ENCODE measurements at places on chromosomes 1 and 21.

DNA sequence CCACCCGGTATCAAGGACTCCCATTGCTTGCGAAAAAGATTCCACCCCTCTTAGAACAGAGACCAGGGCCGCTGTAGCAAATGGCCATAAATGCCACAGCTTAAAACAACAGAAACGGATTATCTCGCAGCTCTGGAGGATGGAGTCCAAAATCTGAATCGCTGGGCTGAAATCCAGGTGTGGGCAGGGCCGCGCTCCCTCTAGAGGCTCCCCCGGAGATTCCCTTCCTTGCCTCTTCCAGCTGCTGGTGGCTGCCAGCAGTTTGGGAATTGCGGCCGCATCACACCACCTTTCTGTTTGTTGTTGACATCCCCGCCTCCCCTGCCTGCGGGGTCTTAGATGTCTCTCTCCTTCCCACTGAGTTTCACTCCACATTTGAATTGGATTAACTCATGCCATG, 15.6 kb downstream of the PDE9A start:
- DNase-seq: no peak

- no peak for DNase-seq
Measured at GRCh38 chr1:89198081-89198480, 661 bp downstream of the GBP4 start.

GRCh38 chr1:27161594-27161993, 6.7 kb upstream of the SLC9A1 start:
- DNase-seq: peak; percentile 25

DNA sequence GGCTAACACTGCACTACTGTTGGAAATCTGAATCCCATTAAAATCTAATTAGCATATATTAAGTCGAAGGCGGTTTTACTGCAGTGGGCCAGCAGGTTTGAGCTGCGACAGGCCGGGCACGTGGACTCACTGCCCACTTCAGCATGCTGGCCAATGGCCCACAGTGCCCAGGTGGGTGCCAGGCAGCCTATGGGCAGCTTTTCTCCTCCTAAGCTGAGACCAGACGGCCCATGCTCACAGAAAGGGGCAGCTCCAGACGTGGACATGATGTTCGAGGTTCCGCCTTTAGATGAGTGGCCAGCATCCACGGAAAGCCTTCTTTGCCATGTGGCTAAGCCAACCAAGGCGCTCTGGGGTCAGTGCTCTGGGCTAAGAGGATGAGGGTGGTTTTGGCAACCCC, 89.8 kb upstream of the KLHDC7A start:
- no peak for DNase-seq

DNA sequence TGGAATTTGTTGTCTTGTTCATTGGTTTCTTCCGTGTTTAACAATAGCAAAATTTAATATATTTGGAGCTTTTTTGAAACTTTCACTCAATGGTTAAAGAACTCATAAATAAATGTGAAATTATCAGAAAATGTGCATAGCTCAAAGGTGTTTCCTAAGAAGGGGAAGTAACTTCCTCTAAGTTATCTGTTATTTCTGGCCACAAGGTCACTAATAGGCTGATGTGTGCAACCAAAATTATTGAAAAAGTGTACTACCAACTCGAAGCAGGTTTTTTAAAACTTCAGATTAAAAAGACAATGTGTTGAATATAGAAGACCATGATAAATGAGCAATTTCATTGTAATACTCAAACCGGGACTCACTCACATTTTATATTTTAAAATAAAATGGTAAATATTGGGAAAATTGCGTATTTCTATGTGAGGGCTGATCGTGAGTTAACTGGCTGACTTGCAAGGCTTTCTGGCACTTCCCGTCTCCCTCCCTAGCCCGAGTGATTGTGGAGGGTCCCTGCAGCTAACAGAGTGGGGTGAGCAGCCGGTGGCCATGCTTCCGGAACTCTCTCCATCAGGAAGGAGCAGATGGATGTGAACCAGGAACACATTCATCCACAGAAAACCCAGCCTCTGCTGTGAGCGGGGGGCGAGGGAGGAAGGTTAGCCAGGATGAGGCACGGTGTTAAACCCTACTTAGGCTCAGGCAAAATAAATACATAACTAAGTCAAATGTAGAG, 96.9 kb downstream of the ERG start:
- no peak for DNase-seq

DNA sequence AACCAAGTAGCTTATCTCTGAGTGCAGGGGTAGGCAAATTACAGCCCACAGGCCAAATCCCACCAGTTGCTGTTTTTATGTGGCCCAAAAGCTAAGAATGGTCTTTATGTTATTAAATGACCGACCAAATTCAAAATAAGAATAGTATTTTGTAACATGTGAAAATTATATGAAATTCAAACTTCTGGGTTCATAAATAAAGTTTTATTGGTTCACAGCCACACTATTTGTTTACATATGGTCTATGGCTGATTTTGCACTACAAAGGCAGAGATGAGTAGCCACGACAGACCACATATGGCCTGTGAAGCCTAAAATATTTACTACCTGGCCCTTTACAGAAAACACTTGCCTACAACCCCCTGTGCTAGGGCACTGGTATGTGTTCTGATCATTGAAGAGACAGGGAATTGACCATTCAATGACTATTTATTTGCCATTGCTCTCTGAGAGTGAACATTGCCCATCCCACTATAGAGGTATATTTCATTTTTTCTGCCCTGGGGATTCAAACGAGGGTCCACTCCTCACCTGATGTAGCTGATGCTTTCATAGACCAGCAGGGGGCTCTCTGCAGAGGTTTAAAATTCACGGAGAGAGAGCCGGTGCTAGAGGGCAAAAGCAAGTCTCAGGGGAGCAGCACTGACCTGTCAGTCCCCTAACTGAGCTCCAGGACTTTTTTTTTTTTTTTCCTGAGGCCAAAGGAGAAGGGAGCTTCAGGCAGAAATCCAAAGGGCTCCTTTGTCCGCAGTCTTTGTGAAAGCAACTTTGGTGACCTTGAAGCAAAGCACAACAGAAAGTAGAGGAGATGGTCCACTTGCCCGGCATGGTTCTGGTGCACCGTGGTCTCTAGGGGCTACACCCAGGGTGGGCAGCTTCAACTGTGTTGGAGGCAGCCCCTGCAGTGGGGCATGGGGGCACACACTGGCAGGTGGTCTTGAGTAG, 7.3 kb upstream of the GNL2 start:
- peak; percentile 49 for DNase-seq

GRCh38 chr1:153293851-153294250, 18.9 kb downstream of the PGLYRP3 start:
- peak; percentile 15 for DNase-seq

- no peak for DNase-seq
Measured at GRCh38 chr1:231242516-231243198, 1.6 kb downstream of the GNPAT start.

DNA sequence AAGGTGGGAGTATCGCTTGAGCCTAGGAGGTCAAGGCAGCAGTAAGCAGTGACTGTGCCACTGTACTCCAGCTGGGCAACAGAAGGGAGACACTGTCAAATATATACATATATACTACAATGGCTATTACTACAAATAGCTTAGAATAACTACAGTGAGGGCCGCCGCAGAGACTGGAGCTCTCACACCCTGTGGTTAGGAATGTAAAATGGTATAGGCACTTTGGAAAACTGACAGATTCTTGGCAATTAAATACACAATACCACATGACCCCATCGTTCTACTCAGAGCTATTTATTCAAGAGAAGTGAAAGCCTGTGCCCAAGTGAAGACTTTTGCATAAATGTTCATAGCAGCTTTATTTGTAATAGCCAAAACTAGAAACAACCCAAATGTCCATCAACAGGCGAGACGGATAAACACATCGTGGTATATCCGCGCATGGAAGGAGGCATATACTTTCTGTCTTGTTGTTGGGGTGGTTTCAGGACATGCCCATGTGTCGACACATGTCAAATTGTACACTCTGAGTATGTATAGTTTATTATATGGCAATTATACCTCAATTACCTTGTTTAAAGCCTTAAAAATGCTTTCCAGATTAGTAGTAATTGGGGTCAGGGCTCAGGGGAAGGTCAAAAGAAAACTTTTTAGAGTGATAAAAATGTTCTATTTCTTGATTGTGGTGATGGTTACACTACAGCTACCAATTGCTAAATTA, 123.4 kb downstream of the RIPK4 start:
- no peak for DNase-seq

DNA sequence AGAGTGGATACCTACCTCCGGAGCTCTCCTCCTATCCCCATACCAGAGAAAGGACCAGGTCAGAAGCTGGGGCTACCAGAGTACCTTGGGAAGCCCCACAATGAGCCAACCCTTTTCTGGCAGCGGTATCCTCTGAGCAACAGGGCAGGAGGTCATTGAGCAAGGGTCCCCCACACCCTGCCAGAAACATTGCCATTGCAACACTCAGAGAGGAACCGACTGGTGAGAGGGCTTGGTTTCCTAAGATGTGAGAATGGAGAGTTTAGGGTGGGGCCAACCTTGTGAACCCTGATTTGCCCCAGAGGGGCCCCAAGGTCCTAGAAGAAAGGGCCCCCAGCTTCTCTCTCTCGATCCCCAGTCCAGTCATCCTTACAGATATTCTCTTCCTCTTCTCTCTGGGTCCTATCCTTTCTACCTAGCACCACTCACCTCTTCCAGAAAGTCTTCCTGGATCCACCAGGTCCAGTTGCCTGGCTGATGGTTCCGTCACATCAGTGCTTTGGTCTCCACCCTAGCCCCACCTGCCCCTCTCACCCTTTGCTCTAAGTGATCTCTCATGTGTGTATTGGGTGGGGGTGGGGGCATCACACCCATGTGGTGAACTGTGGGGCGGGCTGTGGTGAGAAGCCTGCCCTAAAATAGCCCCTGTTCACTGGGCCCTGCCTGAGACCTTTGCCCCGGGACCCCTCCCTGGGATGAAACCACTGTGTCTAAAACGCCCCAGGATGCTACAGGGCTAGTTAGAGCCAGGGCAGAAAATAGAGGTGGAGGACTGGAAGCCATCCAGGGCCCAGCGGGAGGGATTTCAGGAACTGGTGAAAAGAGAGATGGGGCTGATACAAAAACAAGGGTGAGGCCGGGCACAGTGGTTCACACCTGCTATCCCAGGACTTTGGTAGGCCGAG, 8.7 kb downstream of the FGR start:
- DNase-seq: no peak

GRCh38 chr1:233673261-233673946, 59.5 kb downstream of the KCNK1 start:
- no peak for DNase-seq

GRCh38 chr1:239426821-239427475, 40.6 kb downstream of the CHRM3 start:
- DNase-seq: no peak

- no peak for DNase-seq
Measured at GRCh38 chr1:192186197-192186596, 27.9 kb downstream of the RGS18 start.

- DNase-seq: no peak
Measured at GRCh38 chr1:20699558-20699957, 18.2 kb downstream of the KIF17 start.

DNA sequence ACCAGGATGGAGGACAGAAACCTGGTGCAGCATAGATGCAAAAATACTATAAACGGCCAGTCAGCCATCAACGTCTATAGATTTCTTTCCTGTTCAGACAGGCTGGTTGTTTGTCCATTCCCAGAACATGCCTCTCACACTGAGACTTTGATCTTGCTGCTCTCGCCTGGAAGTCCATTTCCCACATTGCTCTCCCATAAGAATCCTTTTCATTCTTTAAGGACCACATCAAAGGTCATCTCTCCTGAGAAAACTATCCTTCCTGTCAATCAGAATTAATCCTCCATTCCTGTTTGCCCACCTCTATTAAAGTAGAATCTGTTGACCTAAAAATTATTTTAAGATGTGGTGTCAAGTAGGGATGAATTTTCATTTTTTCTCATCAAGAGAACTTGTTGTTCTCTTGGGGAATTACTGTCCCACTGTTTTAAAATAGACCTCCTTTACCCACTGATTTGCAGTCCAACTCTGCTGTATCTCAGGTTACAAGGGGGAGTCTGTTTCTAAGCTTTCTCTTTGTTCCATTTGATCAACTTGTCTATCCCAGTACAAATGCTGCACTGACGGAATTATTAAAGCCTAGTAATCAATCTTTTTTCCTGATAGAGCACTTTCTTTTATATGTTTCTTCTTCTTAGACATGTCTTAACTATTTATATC, 172.7 kb downstream of the PATJ start:
- DNase-seq: no peak
